Stimulated activated CD8-positive, alpha-beta memory T cell treated with anti-CD3 and anti-CD28 coated beads, Interleukin-4, amount 100 ng/mL, for 24 hours (primary cell): ENCODE measurements at places on chromosomes 4 and X.

DNA sequence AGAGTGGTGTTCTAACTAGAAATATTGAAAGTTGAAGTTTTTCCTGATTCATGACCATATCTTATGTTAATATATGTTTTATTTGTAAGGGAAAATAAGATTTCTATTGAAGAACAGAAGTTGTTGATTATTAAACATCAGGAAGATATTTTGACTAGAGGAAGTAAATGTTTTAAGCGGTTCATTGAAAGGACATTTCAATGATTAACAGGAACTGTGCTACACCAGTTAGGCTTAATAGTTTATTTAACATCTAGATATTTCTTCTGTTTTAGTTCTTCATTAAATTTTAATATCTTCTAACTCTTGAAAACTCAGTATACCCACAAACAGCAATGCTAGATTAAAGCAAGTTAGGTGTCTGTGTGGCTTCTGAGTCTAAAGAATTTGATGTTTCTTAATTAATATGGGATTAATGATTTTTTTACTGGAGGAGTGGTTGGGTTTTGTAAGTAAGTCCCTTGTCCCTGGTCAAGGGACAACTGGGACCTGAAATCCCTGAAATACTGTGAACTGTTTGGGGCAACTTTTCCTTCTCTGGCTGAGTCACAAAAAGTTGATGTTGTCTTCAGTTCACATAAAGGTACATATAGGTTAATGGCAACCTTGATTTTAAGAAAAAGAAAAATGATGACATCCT lies 42.9 kb upstream of the CYP4V2 start:
- no peak for DNase-seq

- no peak for DNase-seq
Observed at GRCh38 chr4:173024203-173024602, 144.4 kb upstream of the GALNT7 start.

GRCh38 chr4:113445286-113445685 lies 316.3 kb downstream of the CAMK2D start:
- no peak for DNase-seq

DNA sequence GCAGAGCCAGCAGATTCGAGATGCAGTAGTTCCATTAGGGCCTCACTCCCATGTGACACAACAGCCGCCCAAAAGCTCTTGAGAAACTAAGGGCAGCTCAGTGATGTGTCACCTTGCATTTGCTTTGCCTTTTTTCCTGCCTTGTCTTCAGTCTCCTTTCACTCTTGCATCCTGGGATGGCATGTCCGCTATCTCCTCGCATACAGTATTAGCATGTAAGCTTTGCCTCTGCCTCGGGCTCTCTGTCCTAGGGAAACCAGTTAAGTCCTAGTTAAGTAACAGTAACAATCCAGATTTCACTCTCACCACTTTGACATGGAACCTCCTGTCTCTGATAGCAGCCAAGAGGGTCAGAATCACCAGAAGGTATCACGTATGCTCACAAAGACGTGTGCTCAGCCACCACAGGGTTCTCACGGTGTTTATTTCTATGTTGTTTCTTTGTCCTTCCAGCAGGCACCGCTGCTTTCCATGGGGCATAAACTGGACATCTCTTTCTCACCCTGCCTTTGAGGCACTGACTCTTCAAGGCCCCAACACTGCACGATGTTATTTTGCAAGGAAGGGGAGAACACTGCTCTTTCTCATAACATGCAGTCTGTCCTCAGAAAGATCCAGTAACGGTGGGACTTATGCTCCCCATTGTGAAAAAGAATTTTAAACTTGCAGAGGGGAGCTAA lies 26.7 kb upstream of the SORBS2 start:
- no peak for DNase-seq

GRCh38 chr4:55758066-55758465 lies 61.5 kb upstream of the EXOC1L start:
- DNase-seq, result no peak

DNA sequence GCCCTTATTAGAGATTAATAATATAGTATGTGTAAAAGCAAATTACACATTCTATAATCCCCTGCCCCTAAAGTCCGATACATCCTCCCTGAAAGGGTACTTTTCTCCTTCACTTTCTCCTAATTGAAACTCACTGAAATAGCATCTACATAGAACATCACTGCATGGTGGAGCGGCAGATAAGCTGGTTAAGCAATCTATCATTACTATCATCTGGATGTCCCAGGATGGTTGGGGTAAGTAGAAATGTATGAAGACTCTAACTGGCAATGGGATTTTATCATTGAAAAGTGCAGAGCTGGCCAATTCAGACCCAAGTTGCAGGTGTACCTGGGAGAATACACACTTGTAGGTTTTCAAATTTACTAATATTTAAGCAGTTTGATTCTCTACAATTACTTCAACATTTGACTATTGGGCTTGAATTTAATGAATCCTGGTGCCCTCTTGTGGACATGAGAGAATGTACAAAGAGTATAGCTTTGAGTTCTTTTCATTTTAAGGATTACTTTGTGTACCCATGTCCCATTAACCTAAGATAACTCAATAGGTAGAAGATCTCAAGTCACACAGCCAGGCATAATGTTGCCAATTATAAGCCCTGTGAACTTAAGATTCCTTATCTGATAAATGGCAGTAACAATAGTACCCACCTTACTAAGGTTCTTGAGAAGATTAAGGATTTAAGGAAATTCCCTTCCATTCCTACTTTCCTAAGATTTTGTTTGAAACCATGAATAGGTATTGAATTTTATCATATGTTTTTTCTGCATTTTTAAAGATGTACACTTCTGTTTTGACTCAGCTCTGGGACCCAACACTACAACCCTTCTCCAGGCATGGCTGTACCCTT lies 69.8 kb downstream of the SHROOM3 start:
- DNase-seq, result no peak

DNA sequence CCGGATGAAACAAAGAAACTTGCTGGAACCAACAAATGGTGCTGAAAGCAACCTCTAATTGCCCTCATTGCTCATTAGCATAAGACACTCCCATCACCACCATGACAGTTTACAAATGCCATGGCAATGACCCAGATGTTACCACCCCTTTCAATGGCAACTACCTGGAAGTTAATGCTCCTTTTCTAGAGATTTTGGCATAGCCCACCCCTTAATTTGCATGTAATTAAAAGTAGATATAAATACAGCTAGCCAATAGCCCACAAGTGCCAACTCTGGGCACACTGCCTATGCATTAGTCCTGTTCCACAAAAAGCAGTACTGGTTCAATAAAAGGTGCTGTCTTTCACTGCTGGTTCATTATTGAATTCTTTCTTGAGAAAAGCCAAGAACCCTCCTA lies 410.3 kb upstream of the PPP1R2C start:
- DNase-seq, result no peak

- DNase-seq, result no peak
Observed at GRCh38 chrX:24150898-24151297, 1.4 kb downstream of the ZFX start.

GRCh38 chr4:68683034-68683433 lies 12.6 kb upstream of the UGT2B15 start:
- no peak for DNase-seq

GRCh38 chrX:24777660-24778059 lies 83.9 kb downstream of the POLA1 start:
- no peak for DNase-seq

- no peak for DNase-seq
Observed at GRCh38 chr4:170001011-170001744, 25.0 kb downstream of the MFAP3L start.

GRCh38 chrX:124910611-124911010 lies 409.1 kb upstream of the TEX13C start:
- no peak for DNase-seq

- no peak for DNase-seq
Observed at GRCh38 chr4:182254026-182254780, 11.0 kb downstream of the TENM3 start.

- no peak for DNase-seq
Observed at GRCh38 chr4:55609393-55609866, 17.4 kb upstream of the PDCL2 start.

DNA sequence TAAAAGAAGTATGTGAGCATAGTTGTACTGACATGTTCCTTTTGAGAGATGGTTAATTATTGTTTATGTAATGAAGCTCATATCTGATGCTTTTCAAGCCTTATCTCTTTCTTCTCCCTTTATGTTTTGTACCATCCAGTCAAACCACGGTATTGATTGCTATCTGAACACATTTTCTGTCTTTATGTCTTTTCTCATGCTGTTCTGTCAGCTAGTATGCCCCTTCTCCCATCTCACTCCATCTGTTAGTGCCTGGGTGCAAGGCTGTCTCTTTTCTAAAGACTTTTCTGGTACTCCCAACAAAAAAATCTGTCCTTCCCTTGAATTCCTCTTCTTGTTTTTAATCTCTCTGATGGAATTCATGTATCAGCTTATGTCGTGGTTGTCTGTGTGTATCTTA lies 883.8 kb upstream of the IGFBP7 start:
- no peak for DNase-seq

DNA sequence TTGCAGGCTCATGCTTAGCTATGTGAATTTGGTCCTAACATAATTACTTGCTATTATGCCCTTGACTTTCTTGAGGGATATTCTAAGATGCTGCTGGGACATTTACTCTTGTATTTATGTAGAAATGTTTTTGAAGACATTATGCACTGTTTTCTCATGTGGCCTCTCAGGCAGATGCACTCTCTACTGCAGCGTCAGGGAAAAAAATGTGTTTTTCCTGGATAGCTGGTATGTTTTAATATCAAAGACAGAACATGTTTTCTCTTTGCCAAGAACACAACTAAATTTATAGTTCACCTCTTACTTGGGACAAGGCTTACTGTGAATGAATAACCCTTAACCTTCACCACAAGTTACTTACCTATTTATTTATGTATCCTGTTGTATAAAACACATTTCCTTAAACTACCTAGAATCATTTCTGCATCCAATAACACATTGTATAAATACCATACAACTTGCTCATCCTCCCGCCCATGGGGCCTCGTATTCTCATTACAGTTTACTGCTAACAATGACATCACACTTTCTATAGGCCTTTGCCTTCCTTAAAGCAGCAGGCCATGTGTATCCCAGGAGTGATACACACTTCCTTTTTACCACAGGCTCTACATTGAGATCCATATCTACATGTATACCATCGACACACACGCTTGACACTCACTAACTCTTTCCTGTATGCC lies 178.7 kb downstream of the SLIT2 start:
- DNase-seq, result no peak

DNA sequence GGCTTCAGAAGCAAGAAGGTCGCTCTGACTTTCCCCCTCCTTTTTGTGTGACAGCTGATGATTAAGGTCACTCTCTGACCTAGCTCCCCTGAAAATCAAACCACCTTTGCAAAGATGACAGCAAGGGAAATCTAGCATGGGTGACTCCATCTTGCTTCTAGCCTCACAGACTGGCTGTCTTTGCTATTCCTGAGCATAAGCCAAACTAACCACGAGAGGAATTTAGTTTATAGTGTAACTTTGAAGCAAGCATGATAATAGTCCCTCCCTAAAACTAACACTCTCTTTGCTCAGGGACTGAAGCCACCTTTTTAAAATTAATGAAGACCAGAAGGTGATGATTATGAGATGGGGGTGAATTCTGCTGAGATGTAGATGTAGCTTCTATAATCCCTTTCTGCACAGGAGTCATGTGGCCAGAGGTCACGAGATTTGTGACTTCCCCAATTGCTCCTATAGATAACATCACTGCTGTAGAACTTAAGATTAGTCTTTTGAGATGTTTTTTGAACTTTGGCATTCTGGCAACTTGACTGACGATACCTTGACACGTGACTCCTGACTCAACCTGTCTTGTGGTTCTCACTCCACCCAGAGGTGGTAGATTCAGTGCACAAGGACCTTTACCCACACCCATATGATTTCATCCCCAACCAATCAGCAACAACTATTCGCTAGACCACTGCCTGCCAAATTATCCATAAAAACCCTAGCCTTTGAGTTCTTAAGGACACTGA lies 14.9 kb upstream of the PDE5A start:
- no peak for DNase-seq

DNA sequence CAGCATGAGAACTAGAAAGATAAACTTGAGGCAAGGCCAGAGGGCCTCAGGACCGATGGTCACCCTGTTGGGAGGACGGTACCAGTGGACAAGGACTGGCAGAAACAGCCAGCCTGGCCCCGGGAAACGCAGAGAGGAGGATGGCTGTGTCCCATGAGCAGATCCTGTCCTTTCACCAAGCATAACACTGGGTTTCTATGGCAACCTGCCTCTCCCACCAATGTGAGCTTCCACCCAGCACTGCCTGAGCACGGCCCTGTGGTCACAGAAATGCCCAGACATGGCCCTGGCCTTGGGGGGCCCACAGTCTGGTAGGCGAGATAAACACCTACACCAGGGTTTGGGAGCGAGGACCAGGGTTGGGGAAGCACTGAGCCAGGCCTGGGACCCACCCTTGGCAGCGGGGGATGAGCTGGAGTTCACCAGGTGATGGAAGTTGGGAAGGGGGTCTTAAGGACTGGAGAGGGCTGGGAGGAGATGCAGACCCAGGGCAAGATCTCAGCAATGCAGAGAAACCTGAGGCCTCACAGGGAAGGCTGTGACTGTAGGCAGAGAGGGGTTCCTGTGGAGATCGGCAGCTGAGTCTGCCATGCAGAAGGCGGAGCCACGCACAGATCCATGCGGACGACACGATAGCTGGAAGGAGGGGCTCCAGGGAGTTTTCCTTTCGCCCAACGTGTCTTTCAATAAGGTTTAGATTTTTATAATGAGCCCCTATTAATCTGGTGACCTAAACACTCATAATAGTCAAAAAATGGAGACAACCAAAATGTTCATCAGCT lies 32.7 kb upstream of the CRMP1 start:
- no peak for DNase-seq

DNA sequence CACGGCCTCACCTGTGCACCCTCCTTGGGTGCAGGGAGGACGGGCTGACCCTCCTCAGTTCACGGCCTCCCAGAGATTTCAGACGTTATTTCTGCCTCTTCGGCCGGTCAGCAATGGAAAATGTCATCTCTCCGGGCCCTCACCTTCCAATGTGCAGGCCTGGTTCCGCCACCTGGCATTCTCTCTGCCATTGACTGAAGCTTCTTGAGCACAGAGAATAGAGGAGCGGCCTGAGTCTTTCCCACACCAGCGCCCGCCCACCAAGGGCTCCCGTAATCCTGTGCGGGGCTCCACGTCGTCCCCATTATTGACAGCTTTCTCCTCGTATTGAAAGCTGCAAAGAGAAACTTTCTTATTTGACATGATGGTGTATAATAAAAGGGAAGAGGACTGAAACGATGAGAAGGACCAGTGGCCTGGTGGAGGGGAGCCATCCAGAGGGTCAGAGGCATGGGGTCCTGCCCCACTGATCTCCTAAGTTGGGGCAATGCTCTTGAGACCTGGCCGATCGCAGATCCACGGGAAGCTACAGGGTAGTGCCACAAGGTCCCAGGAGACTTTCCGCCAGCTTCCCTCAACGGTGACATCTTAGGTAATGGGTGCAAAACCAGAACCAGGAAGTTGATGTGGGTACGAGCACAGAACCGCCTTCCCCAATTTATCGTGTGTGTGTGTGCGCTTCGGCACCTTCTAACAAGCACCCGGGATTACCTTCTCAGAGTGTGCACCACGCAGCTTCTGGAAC lies 20.6 kb downstream of the HTRA3 start:
- DNase-seq, result no peak
